ENCODE measurements at places on chromosomes 5 and 9.
A peak's percentile ranks its signal among the peaks of the same experiment; 100 is the strongest.

- DNase-seq = no peak
These were observed 6.8 kb downstream of the SYK start for GRCh38 chr9:90808398-90808797.

- no peak for DNase-seq
These were observed 41.0 kb downstream of the PCDHGC5 start for GRCh38 chr5:141529873-141530272.

DNA sequence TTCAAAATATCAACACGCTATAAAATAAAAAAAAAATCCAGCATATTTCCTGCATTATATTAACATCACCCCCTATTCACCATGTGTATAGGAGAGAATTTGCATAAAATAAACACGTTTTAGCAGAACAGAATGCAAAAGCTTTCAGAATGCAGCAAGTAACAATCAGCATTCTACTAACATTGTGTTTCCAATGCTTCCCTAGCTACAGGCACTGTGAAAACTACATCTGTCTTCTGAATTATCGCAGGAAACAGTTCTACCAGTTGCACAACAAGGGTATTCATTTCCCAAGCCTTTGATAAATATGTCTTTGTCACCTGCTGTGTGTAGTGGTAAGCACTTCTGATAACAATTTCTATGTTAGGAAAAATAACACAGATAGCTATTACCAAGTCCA, 1015.8 kb downstream of the CDH18 start:
- DNase-seq = no peak

DNA sequence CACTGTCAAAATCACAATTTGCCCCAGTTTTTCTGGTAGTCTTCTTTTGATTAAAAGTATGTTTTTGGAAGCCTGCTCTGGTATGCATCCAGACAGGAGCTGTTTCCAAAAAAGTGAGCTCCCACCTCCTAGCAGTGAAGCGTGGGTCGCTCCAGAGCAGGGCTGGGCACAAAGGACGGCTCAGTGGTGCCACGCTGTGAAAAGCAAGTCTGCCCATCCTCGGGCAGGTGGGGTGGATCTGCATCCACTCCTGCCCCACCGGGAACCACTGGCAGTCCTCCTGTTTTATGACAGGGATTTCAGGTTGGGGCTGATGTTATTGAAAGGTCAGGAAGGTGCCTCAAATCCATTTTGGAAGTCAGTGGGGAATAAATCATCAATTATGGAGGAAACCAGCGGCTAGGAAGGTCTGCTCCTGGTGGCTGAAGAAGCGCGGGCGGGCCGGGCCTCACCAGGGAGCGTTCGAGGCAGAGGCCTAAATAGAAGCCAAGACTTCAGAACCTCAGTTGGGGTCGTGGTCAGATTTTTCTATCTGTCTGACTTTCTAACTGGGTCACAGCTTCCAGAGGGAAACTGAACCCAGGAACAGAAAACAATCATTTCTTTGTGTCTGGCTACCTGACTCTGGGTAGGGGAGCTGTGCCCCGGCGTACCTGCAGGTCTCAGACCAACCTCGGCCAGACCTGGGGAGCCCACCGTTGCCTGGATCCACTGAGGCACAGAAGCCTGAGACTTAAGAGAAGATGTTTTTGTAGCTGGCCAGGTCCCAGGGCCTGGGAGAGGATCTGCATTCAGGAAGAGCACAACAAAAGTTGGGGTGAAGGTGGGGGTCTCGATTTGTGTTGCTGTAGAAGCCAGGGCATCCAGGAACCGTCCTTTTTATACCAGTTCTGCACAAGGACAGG, 168.1 kb downstream of the PAX5 start:
- DNase-seq = no peak

DNA sequence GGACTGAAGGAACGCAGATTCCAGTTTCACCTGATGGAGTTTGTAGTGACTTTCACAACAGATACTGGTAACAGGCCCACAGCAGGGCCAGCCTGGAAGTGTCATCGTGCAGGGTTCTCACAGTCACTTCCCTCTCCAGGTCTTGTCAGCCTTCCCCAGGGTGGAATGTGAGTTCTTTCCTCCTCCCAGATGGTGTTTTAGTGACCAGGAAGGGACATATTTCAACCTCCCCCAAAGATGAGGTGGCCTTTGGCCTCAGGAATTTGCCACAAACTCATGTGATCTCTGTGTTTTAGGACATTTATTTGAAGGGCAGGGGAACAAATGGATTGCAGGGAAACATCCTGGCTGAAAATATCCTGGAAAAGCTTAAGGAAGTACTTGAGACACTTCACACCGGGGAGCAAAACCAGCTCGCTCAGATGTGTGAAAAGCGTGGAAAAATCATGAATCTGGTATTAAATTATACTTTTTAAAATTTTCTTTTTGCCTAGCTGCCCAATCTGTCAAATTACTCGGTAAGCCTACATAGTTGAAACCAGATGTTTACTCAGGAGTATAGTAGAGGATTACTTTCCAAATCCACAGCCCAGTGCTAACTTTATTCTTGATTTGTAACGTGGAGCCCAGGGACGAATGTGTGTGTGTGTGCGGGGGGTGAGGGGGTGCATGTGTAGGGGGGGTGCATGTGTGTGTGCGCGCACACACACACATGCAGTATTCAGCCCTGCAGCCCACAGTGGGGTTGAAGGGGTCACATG, 66.8 kb downstream of the PTPDC1 start:
- no peak for DNase-seq

- no peak for DNase-seq
These were observed 115.2 kb downstream of the GNAQ start for GRCh38 chr9:77916410-77916819.

DNA sequence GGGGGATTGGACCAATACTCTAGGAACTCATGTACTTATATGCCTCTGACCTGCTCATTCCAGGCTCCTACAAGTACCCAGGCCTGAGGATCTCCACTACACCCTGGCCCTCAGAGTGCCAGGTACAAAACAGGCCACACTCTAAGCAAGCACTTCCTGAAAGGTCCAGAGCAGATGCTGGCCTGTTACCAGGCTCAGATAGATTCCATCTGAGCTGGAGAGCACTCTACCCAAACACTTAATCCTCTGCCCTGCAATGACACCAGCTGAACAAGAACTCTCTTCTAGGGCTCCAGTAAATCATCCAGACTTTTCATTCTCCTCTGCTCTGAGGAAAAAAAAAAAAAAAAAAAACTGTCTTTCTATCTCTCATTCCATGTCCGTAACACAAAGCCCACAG, 2.9 kb downstream of the P4HA2 start:
- DNase-seq = no peak

DNA sequence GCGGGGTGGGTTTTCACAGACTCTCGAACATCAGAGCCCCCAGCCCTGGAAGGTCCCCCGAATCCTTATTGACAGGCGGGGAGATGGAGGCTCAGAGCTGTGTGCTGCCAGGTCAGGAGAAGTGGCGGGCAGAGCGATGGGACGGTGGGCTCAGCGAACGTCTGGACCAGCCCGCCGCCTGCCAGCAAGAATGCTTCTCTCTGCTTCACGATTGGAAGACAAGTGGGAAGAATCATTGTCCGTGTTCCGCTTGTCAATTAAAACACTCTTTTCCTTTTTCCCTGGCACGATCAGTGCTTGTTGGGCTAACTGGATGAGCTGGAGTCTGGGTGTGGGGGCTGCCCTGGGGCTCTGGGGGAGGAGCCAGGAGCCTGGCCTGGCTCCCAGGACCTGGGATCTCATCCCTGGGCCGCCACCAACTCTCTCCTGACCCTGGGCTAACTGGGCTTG, 1.6 kb downstream of the COL5A1 start:
- DNase-seq = no peak

GRCh38 chr9:37650299-37650872, 368 bp upstream of the FRMPD1 start:
- no peak for DNase-seq

GRCh38 chr5:83688281-83688680, 32.4 kb downstream of the HAPLN1 start:
- no peak for DNase-seq

- DNase-seq = no peak
These were observed 549.0 kb upstream of the ZNF608 start for GRCh38 chr5:125295405-125295872.

GRCh38 chr9:6598249-6598725, 47.2 kb downstream of the GLDC start:
- no peak for DNase-seq

DNA sequence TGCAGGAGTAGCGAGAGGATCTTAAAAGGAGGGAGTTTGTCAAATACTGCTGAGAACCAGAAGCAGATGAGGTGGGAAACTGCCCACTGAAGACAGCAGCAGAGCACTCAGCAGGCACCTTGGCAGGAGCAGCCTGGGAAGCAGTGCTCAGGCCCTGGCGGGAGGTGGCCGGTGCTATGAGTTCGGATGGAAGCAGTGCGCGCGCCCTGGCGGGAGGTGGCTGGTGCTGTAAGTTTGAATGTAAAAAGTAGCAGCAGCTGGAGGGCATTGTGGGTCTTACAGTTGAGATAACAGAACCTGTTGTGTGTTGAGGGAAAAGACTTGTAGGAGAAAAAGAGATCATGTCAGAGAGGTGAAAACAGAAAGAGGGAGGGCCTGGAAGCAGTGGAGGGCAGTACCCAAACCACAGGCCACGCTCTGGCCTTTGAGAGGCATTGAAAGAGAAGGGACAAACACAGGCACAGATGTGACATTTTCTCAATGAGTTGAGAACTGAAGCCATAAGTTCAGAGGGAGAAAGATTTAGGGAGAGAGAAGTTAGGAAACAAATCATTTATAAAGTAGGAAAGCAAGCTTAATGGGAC, 130.9 kb downstream of the ERCC6L2 start:
- DNase-seq = no peak

DNA sequence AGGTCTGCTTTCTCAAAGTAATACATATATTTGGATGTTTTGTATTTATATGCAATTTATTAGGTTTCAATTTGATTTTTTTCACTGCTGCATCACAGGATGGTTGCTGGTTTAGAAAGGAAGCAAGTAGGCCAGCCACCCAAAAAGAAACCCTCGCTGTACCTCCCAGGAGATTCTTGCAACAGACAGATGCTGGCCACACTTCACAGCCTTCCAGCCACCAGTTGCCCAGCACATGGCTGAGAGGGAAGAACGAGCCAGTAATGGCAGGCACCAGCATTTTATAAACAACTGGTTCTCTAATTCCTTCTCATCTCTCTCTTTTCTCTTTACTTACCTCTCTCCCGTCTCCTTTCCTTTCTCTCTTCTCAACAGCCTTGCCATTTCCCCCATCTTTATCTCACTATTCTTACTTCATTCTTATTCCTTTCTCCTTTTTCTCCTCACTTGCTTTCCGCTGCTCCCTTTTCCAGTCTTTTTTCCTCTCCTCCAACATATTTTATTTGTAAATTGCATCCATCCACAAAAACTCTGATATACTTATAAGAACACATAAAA, 38.9 kb downstream of the EFNA5 start:
- DNase-seq = no peak

DNA sequence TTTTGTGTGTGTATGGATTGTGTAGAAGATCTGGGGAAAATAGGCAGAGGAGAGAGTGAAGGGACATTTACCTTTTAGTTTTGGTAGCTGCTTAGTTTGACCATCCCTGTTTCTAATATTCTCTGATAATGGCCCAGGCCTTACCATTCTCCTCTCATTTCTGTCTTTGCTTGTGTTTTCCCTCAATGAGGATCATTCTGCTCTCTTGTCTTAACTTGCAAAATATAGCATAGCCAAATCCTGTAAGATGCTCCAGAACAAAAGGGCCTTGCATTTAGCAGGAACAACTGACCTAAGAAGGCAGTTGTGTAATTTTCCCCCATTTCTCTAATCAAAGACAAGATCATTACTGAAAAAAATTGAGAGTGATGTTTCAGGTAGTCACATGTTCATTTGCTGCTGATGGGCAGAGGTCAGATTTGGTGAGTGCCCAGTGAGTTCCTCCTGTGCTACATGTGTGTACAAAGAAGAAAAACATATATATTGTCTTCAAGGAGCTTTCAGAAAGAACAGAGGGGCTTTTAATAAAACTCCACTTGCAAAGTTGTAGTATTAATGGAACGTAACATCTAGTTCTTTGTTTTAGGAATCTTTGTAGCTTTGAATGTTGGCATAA, 139.5 kb downstream of the KDM4C start:
- DNase-seq = no peak

DNA sequence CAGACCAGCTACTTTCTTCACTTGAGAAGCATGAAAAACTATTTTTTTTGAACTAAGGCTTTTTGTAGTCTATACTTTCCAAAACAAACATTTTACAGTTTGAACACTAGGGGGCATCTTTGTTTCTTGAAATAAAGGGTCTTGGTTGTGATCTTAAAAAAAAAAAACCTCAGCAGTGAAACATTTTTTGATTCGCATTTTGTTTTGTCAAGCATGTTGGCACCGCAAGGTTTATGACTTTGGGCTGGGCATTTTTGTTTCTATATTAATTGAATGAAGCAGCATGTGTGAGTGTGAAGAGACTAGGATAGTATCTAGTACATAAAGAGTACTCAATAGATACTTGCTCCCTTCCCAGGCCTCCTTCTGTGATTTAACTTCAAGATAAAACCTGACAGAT, 31.6 kb upstream of the ACOT12 start:
- DNase-seq = peak; percentile 41
